ENCODE measurements at places on chromosomes 13 and 19.

DNA sequence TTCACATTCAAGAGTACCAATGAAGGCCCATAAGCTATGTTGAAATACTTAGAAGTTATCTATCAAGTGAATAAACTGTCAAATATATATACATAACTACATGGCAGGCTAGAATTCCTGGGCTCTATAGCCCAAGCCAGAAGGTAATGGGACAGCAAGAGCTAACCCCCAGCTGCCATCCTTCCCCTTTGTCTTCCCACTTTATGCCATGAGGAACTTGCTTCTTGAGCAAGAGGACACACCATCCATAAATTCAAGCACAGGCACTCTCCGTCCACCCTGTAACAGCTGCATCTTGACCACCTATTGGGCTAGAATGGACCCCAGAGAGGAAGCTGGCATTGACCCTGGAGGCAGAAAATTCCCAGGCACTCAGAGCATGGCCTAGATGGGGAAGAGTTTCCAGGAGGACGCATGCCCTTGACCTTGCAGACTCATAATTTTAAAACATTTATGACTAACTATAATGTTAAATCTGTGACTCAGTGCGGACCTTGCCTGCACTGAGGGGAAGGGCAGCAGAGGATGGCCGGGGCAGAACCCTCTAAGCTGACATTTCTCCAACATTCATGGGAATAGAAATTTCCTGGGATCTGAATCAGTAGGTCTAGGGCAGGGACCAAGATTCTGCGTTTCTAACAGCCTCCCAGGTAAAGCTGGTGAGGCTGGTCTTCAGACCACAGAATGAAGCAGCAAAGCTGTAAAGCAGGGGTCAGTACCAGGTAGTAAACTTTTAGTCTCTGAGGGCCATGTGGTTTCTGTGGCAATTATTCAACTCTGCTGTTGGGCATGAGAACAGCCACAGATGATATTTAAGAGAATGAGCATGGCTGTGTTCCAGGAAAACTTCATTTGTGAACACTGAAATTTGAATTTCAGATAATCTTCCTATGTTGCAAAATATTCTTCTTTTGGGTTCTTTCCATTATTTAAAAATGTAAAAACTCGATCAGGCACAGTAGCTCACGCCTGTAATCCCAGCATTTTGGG, 71.4 kb upstream of the CLDN10 start:
- no peak for DNase-seq

DNA sequence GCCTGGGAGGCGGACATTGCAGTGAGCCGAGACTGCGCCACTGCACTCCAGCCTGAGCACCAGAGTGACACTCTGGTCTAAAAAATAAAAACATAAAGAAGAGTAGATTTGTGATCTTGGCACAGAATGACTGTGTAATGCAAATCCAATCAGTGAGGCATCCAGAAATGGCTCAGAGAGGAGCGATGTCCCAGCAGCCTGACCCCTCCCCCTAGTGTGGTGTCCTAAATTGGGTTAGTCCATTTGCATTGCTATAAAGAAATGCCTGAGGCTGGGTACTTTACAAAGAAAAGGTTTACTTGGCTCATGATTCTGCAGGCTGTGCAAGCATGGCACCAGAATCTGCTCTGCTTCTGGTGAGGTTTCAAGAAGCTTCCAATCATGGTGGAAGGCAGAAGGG, 59.1 kb upstream of the ZNF30 start:
- no peak for DNase-seq

DNA sequence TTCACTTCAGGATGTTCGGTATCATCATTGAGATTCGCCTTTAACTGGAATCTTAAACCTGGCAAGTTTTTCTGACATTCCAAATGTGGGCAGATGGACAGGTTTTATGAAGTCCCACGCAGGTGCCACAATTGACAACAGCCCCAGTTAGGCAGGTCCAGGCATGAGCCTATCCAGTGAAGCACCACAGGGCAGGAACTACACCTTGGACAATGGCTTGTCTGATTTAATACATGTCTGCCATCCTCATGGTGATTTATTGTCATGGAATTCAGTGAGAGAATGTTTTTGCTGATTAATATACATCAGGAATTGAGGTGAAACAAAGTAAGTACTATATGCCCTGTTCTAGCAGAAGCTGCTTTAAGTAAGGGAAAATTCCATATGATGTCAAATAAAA, 10.2 kb upstream of the TPP2 start:
- DNase-seq = no peak

GRCh38 chr19:18663940-18664530, 19.4 kb upstream of the CRTC1 start:
- DNase-seq = peak; percentile 39

GRCh38 chr19:30085394-30085793, 143.4 kb downstream of the URI1 start:
- DNase-seq = no peak

DNA sequence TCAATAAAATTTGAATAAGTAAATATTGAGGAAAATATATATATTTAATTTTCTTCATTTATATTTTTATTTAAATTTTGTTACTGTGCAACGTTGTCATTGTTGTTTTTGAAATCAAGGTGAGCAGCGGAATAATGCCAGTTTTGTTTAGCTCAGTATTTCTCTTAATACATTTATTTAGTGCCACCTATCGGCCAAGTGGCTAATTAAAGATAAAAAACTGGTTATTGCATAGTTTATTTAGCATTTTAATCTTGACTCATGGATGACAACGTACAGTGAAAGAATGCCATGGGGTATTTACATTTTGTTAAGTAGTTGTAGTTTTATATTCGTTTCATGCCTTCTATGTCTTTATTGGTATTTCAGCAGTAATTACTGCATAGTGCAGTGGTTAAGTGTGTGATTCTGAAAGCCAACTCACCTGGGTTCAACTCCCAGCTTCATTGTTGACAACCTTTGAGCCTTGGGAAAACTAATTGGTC, 265.9 kb downstream of the MYO16 start:
- DNase-seq = no peak

GRCh38 chr19:41000310-41000737, 9.2 kb downstream of the CYP2B6 start:
- DNase-seq = no peak

DNA sequence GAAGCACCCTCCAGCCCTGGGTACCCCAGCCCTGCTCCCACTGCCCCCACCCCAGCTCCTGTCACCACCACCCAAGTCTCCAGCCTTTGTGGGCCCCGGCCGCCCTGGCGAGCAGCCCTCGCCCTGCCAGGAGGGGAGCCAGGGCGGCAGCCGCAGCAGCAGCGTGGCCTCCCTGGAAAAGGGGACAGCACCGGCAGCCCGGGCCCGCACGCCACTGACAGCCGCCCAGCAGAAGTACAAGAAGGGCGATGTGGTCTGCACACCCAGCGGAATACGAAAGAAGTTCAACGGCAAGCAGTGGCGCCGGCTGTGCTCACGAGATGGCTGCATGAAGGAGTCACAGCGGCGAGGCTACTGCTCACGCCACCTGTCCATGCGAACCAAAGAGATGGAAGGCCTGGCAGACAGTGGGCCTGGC, 3.9 kb downstream of the CIC start:
- no peak for DNase-seq

GRCh38 chr19:13255041-13255718, 105.0 kb downstream of the IER2 start:
- no peak for DNase-seq

GRCh38 chr13:20274466-20274865, 42.3 kb upstream of the GJB6 start:
- no peak for DNase-seq

- no peak for DNase-seq
Observed at GRCh38 chr13:46119883-46120614, 15.2 kb upstream of the CPB2 start.

DNA sequence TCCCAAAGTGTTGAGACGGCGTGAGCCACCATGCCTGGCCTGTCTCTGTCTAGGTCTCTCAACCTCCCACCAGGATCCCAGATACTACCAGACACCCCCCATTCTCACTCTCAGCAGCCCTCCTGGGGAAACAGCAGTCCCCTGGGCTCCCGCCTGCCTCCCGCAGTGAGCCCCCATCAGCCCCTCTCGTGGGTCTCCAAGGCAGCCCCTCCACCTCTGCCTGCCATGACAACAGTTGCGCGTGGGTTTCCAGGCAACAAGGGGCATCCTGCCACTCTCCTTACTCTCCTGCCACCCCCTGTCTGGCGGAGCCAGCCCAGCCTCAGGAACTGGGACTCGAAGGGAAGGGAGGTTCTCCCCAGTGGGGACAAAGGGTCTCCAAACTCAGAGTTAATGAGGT, 5.2 kb downstream of the LRRC4B start:
- DNase-seq = no peak

- DNase-seq = no peak
Observed at GRCh38 chr13:93775507-93776108, 549.0 kb downstream of the GPC6 start.

DNA sequence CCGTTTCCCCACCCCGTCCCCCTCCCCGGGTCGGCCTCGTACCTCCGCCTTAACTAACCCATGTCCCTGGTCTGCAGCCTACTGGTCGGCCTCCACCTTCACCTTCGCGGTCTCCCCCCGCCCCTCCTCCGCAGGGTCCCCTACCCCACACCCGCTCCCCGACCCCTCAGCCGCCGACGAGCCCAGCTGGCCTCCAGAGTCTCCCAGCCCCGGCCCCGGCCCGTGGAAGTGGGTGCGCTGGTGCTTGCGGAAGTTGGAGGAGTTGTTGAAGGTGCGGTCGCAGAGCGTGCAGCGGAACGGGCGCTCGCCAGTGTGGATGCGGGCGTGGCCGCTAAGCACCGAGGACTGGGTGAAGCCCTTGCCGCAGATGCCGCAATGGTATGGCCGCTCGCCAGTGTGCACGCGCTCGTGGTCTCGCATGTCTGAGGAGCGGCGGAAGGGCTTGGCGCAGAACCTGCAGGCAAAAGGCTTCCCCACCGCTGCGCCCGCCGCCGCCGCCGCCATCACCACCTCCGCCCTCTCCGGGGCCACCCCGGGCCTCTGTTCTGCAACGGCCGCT, 2.6 kb downstream of the ZNF784 start:
- no peak for DNase-seq

GRCh38 chr19:48870048-48870447, 1.6 kb upstream of the PLEKHA4 start:
- no peak for DNase-seq
